ENCODE measurements at places on chromosomes 2 and 18.

DNA sequence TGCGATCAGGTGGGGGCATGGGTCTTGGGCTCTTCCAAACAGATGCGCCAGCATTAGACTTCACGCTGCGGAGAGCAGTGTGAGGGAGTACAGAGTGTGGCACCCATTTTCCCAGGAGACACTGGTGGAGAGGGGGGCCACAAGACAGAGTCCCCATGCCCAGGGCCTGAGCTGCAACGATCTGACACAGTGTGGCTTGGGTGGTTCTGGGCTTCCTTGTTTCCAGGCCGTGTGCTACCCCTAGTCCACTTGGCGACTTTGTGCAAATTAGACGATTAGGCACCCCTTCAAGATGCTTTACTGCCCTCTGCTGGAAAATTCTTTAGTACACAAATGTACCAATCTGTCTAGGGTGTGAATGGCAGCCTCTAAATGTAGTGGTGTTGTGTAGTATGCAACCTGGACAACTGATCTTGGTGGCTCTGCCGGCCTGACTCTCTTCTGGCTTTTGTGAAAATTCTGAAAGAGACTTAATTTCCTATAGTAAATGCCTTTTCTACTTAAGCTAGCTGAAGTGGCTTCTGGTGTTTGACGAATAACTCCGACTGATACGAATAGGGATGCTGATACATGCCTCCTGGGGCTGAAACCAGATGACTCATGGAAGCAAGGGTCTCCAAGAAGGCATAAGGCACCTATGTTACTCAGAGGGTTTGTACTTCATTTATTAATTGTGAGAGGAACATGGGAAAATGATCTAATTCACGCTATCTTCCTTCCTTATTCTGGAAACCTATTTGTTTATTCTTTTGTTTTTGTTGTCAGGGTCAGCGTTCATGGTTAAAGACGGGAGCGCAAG lies 92.3 kb upstream of the SMAD2 start:
- no peak for DNase-seq

- DNase-seq = no peak
Measured at GRCh38 chr2:64992218-64992617, 3.0 kb downstream of the SLC1A4 start.

- DNase-seq = no peak
Measured at GRCh38 chr2:155350783-155351580, 652.5 kb downstream of the KCNJ3 start.

DNA sequence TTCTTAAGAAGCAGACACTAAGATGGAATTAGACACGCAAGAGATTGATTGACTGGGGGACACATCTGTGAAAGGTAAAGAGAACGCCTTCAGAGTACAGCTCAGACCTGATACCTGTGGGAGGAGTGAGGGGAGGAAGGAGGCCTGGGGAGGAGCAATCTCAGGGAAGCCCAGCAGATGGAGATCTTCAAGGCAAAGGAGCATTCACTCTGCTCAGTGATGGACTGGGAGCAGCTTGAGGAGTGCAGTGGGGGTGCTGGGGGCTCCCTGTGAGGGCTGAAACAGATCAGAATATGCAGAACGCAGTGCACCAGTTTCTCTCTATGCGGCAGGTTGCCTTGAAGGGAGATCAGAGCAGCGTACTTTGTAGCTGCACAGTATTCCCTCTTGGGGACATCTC lies 103.7 kb upstream of the ATP8B1 start:
- no peak for DNase-seq

DNA sequence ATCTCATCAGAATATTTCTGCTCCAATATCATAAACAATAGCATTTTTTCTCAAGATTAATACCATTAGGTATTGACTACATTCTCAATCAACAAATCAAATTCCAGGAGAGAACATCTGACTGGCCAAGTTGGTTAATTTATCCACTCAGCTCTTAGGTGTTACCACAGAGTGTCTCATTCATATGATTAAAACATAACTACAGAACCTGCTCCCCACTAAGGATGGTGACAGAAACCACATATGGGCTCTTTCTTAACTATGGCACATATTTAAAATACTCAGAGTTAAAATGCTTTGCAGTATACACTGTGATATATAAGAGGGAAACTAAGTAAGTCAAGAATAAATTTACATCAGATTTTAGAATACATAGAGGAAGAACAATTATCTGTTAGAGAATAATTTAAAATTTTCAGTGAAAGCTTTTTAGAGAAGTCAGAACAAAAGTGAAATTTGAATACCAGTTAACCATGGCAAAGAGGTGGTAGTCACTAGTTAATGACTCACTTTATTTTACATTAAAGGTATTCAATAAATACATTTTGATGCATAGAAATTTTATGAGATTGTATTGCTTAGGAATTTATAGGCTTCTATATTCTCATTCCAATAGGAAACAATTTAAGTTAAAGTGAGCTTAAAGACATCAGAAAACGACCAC lies 1120.8 kb upstream of the TMEFF2 start:
- DNase-seq = no peak

DNA sequence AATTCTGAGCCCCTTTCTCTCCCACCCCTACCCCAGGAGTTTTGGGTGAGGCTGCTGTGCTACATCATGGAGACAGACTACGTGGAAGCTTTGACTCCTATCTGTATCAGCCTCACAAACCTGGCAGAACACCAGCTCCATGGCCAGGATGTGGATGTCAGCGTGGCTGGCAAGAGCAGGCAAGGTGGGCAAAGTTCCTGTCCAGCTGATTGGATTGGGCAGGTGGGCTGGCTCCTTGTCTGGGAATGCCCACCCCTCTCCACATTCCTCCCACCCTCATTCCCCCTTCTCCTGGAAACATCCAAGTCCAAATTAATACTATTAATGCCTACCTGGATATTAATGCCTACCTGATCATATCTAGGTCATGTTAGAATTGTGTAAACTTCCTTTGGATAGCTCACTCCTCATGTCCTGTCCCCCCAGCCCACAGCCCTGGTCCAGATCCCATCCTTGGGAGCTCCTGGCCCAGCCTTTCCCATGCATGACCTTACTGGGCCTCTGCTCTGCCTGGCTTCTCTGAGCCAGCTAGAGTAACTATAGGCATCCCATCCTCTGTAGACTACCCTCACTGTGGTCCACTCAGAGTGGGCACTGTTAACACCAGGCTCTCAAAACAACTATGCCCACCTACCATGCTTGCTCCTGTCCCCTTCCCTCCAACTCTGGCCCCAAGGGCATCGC lies 24.1 kb downstream of the MROH2A start:
- no peak for DNase-seq

- no peak for DNase-seq
Measured at GRCh38 chr2:55115761-55116597, 65.7 kb upstream of the RTN4 start.

- no peak for DNase-seq
Measured at GRCh38 chr2:181570833-181571661, 85.9 kb downstream of the CERKL start.

DNA sequence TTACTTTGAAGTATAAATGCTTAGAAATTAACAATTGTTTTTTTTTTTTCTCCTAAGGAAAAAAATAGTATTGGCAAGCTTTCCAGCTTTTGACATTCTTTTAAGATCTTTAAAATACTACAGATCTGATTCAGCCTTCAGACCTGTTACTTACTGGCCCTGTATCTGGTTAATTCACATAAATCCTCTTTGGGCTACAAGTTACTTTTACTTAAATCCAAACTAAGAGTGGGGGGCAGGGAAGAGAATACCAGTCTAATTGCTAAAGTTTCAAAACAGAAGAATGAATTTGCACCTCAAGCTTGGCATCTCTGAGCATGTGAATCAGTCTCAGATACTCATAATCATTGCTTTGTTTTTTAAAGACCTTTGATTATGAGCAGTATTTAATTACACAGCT lies 386.3 kb downstream of the PARD3B start:
- DNase-seq = no peak
